Nephron progenitor cell (in vitro differentiated cells): ENCODE measurements at places on chromosomes 1 and 21.
A peak's percentile ranks its signal among the peaks of the same experiment; 100 is the strongest.

DNA sequence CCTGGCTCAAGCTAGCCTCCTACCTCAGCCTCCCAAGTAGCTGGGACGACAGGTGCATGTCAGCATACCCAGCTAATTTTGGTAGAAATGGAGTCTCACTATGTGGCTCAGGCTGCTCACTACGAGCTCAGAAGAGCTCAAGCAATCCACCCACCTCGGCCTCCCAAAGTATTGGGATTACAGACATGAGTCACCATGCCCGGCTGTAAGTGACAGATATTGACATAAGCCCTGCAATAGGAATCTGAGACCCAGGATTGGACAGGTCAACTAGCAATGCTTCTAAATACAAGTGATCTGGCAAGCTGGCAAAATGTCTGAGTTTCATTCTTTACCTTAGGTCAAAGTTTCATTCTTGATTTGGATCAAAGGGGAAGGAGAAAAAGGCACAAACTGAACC is 40.5 kb upstream of the H6PD start:
- peaks cover 54% of the 10 kb centered on the region for H3K4me1 ChIP-seq
- DNase-seq: no peak
- H3K4me3 ChIP-seq: no peak overlapping the region
- H3K36me3 ChIP-seq: no peaks in the 10 kb centered on the region

- peak overlapping the region; percentile 61 for H3K4me3 ChIP-seq
- no peaks in the 10 kb centered on the region for H3K36me3 ChIP-seq
- H3K27ac ChIP-seq: peak overlapping the region; percentile 56
Measured at GRCh38 chr1:21922090-21923013, 14.8 kb downstream of the HSPG2 start.

DNA sequence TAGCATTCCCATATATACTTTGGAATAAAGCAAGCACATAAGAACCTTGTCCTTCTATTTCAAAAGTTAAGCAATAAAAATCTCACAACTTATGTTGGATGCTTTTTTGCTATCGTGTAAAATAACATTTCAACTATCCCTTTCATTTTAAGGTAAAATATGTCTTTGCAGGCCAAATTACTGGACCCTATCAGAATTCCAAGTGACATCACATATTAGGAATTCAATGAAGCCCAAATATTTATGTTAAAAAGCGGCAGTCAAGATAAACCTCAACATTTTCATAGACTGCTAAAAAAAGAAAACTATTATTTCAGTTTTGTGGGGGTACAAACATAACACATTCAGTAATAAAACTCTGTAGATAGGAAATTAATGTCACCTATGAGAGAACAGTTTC is 252.0 kb downstream of the KCTD3 start:
- no peaks in the 10 kb centered on the region for H3K4me1 ChIP-seq
- peaks cover 6% of the 10 kb centered on the region for H3K27me3 ChIP-seq
- H3K36me3 ChIP-seq: no peaks in the 10 kb centered on the region
- H3K27ac ChIP-seq: no peak overlapping the region
- no peak for DNase-seq
- no peak overlapping the region for H3K4me3 ChIP-seq

- H3K4me1 ChIP-seq: peaks cover 12% of the 10 kb centered on the region
- H3K36me3 ChIP-seq: peaks cover 6% of the 10 kb centered on the region
- no peak for DNase-seq
- peaks cover 3% of the 10 kb centered on the region for H3K27me3 ChIP-seq
Measured at GRCh38 chr1:246698466-246699094, 25.6 kb upstream of the SCCPDH start.

DNA sequence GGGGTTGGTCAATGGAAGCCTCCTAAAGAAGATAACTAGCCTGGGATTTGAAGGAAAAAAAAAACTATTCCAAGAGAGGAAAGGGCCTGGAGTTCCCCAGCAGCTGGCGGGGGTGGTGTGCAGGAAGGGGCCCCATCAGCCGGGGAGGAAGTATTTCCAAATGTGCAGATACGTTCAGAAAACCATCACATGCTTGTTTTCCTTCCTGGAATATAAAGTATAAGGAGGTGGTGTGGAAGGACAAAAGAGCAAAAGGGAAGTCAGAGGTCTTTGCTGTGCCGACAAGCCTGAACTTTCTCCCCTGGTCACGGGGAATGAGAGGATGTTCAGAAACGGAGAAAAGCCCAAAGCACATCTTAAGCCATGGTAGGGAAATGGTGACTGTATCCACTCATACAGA is 72.0 kb upstream of the BACE2 start:
- no peaks in the 10 kb centered on the region for H3K4me1 ChIP-seq
- H3K4me3 ChIP-seq: no peak overlapping the region
- H3K36me3 ChIP-seq: peaks cover 4% of the 10 kb centered on the region
- no peak for DNase-seq
- no peaks in the 10 kb centered on the region for H3K27me3 ChIP-seq
- peak overlapping the region; percentile 36 for H3K27ac ChIP-seq

DNA sequence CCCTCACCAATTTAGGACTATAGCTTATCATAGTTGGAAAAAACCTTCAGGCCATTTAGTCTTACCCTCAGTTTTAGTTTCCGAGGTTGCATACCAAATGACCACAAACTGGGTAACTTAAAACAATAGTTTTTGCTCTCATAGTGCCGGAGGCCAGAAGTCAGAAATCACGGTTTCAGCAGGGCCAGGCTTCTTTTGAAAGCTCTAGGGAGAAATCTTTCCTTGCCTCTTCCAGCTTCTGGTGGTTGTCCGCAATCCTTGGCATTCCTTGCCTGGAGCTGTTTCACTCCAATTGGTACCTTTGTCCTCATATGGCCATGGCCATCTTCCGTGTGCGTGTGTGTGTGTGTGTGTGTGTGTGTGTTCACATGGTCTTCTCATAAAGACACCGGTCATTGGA is 12.4 kb upstream of the PLXNA2 start:
- H3K27ac ChIP-seq: no peak overlapping the region
- H3K4me1 ChIP-seq: peaks cover 27% of the 10 kb centered on the region
- H3K4me3 ChIP-seq: no peak overlapping the region
- peaks cover 8% of the 10 kb centered on the region for H3K36me3 ChIP-seq

DNA sequence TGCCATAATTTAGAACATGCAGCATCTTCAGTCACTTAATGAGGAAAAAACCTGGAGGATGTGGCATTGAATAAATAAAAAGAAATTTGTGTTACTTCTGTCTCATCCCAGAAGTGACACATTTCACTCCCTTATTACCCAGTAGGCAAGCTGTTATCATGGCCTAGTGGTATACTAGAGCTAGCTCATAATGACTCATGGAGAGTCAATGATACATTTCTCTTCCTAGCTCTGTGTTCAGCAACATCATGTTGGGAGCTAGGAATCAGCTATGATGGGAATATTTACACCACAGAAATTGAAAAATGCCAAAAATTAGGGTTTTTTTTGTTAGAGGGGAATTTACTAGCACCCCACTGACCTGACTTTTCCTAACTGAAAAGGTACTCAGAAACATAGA is 182.7 kb downstream of the HMCN1 start:
- H3K27ac ChIP-seq: no peak overlapping the region
- no peaks in the 10 kb centered on the region for H3K4me1 ChIP-seq
- no peak for DNase-seq
- peaks cover 15% of the 10 kb centered on the region for H3K36me3 ChIP-seq
- H3K27me3 ChIP-seq: no peaks in the 10 kb centered on the region

DNA sequence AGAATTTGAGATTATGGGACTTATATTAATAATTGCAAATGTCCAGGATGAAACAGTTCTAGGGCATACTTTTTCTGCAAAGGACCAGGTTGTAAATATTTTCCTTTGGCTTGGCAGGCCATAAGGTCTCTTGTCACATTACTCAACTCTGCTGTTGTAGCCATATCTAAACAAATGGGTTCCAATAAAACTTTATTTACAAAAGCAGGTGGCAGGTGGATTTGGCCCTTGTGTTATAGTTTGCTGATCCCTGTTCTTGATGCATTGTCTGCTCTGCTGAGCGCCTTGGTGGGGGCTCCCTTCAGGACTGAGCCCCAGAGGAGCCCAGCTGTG is 258.5 kb downstream of the FOXD2 start:
- no peaks in the 10 kb centered on the region for H3K36me3 ChIP-seq
- no peak overlapping the region for H3K4me3 ChIP-seq
- H3K27me3 ChIP-seq: peaks cover 16% of the 10 kb centered on the region
- H3K4me1 ChIP-seq: peaks cover 78% of the 10 kb centered on the region
- H3K27ac ChIP-seq: no peak overlapping the region

DNA sequence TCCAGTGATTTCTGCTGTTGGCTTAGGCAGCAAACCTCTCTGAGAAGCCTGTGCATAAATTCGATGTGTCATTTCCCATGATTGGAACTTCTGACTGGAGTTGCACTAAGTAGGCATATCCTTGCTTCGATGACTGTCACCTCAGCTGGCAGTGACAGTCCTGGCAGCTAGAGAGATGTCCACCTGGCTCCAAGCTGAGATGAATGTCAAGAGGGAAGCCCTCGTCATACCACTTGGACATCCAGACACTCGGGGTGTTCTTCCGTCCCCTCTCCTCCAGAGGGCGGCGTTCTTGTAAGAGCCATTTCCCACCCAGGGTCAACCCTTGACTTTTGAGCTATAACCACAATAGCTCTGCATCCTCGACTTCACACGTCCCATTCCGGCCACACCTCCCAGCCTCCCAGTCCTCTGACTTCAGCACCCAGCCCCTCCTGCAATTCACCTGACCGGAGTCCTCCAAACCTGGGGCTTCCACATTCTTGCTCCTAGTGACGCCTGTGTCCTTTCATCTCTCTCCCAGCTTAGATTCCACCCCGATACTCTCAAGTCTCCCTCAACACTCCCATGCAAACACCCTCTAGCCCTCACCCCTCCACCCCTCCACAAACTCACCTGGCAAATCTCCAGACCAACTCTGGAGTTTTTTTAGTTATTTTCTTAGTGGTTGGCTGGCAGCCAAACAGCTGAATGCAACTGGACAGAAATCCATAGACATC is 17.3 kb downstream of the CA6 start:
- H3K4me3 ChIP-seq: peak overlapping the region; percentile 42
- H3K36me3 ChIP-seq: no peaks in the 10 kb centered on the region
- no peak overlapping the region for H3K27ac ChIP-seq
- peaks cover 17% of the 10 kb centered on the region for H3K4me1 ChIP-seq
- peaks cover 19% of the 10 kb centered on the region for H3K27me3 ChIP-seq

GRCh38 chr1:95504321-95504720 is 270.3 kb downstream of the RWDD3 start:
- H3K4me1 ChIP-seq: no peaks in the 10 kb centered on the region
- no peak for DNase-seq
- H3K4me3 ChIP-seq: no peak overlapping the region
- H3K36me3 ChIP-seq: no peaks in the 10 kb centered on the region
- no peaks in the 10 kb centered on the region for H3K27me3 ChIP-seq
- no peak overlapping the region for H3K27ac ChIP-seq

GRCh38 chr1:32321712-32322291 is 14.2 kb downstream of the MARCKSL1 start:
- H3K27ac ChIP-seq: no peak overlapping the region
- no peak overlapping the region for H3K4me3 ChIP-seq

DNA sequence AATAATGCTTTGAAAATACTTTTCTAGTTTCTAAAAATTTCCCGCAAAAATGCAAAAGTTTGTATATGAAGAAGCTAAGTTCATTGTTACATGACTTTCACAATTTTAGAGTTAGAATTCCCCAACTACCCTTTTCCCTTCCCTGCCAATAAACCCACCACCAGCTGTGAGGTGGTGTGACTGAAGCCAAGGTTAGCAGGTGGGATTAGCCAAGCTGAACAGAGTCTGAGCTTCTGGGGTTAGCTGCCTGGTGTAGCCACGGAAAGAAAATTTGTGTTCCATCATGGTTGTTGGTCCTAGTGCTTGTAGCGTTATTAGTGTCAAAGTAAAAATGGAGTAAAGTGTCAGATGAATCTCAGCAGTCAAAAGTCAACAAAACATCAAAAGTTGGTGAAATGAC is 110.9 kb downstream of the ASTN1 start:
- H3K27me3 ChIP-seq: peaks cover 7% of the 10 kb centered on the region
- H3K27ac ChIP-seq: no peak overlapping the region
- DNase-seq: no peak
- no peaks in the 10 kb centered on the region for H3K36me3 ChIP-seq

GRCh38 chr1:109306832-109307273 is at the start of gene MYBPHL:
Gene MYBPHL, minus strand, starts transcription at chr1:109307011. Its CDS starts 20 bp downstream, at chr1:109306991.
- no peaks in the 10 kb centered on the region for H3K36me3 ChIP-seq
- peak within 1 kb of the TSS; percentile 65 for H3K27ac ChIP-seq
- peaks cover 31% of the 10 kb centered on the region for H3K4me1 ChIP-seq
- peaks cover 3% of the 10 kb centered on the region for H3K27me3 ChIP-seq
- DNase-seq: no peak
- peak within 1 kb of the TSS; percentile 31 for H3K4me3 ChIP-seq

- peak overlapping the region; percentile 96 for H3K27ac ChIP-seq
- peaks cover 82% of the 10 kb centered on the region for H3K4me1 ChIP-seq
Measured at GRCh38 chr1:201904579-201904978, 15.9 kb downstream of the SHISA4 start.

GRCh38 chr1:212699625-212700222 is at the start of gene BATF3:
Gene BATF3, minus strand, starts transcription at chr1:212699840. Its CDS starts 78 bp downstream, at chr1:212699762.
- peak within 1 kb of the TSS; percentile 75 for H3K4me3 ChIP-seq
- no peaks in the 10 kb centered on the region for H3K36me3 ChIP-seq
- H3K27ac ChIP-seq: no peak within 1 kb of the TSS
- peaks cover 94% of the 10 kb centered on the region for H3K27me3 ChIP-seq
- H3K4me1 ChIP-seq: peaks cover 19% of the 10 kb centered on the region

DNA sequence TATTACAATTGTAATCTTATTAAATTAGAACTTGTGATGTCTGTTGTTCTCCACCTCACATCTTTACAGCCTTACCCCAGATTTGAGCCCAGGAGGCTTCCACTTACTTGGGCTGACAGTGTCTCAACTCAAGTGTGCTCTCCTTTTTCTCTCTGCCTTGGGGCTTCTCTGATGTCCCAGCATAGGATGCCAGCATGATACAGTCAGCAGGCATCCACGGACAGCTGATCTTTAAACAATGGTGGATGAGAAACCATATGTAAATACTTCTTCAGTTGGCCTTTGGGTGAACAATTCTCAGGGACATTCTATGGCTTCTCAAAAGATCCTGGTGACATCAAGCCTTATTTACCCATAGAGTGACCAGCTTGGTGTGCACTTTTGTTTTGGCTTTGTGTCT is 107.6 kb upstream of the GORAB start:
- peaks cover 6% of the 10 kb centered on the region for H3K36me3 ChIP-seq
- H3K27ac ChIP-seq: no peak overlapping the region
- no peak for DNase-seq

GRCh38 chr21:25722631-25723030 is 12.1 kb downstream of the ATP5PF start:
- no peak for DNase-seq
- peak overlapping the region; percentile 80 for H3K27ac ChIP-seq
- no peak overlapping the region for H3K4me3 ChIP-seq
- H3K36me3 ChIP-seq: peaks cover 62% of the 10 kb centered on the region
- no peaks in the 10 kb centered on the region for H3K4me1 ChIP-seq

DNA sequence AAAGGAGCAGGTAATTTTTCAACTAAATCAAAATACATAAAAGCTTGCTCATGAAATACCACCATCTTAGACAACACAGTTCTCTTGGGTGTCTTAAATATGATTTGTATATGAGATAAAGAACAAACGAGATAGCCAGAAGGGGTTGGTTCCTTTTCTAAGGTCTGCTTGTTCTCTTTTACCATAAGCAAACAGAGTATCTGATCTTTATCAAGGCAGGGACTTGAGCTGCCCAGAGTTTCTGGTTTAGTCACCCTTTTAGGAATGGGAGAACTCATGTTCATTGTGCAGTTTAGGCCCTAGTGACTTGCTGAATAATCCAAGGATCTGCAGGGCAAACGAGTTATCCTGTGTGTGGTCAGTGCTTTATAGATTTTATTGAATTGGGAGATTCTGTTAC is 3.0 kb upstream of the SUCO start:
- DNase-seq: no peak
- H3K27me3 ChIP-seq: peaks cover 8% of the 10 kb centered on the region
- H3K27ac ChIP-seq: no peak overlapping the region

- H3K36me3 ChIP-seq: peaks cover 46% of the 10 kb centered on the region
- H3K27ac ChIP-seq: no peak overlapping the region
- no peaks in the 10 kb centered on the region for H3K4me1 ChIP-seq
- no peak overlapping the region for H3K4me3 ChIP-seq
- no peak for DNase-seq
Measured at GRCh38 chr1:100479620-100480338, 58.2 kb upstream of the GPR88 start.
